Memory B cell (primary cell): ENCODE measurements at places on chromosomes 6 and 20.

DNA sequence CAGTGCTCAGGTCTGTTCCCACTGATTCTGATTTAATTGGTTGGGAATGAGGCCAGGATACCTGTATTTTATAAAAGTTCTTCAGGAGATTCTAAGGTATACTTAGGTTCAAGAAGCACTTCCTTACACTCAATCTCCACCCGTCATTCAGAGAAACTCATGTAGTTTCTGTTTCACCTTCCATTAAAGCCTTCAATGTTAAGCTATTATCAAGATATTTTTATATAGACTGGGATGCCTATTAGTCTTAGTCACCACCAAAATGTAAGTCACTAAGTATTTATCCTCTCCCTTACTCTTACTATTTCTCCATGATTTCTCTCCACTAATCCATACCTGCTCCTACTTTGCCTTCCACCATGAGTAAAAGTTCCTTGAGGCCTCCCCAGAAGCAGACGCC is 38.1 kb upstream of the GCLC start:
- no peak for DNase-seq

- DNase-seq, result peak; percentile 14
Observed at GRCh38 chr6:18327626-18328025, 59.5 kb upstream of the RNF144B start.

GRCh38 chr6:148814082-148814790 is 67.4 kb downstream of the UST start:
- DNase-seq, result no peak

DNA sequence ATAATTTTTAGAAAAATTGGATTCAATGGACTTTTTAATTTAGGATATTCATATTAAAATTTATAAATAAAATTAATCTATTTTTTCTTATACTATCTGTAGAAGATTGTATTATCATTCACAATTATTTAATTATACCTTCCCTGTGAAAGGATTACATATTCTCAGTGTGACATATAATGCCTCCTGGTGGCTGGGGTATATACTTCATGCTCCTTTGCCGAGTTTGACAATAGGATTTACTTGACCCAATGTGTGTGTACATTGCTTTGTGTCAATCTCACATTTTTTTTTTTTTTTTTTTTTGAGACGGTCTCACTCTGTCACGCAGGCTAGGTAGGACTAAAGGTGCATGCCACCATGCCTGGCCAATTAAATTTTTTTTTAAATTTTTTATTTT is 230.0 kb upstream of the CHD6 start:
- DNase-seq, result no peak

DNA sequence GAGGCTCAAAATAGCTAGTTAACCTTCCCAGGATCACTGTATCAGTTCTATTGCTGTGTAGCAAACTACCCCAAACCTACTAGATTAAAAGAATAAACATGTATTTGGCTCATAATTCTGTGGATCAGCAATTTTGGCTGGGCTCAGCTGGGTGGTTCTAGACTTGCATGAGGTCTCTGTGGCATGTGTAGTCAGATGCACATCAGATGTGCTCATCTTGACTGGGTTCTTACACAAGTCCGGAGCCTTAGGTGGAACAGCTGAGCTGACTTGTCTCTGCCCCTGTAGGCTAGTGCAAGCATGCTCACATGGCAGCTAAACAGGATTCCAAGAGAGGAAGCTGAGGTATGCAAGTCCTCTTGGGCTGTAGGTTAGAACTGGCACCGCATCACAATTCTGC is 173.2 kb upstream of the PRND start:
- no peak for DNase-seq

DNA sequence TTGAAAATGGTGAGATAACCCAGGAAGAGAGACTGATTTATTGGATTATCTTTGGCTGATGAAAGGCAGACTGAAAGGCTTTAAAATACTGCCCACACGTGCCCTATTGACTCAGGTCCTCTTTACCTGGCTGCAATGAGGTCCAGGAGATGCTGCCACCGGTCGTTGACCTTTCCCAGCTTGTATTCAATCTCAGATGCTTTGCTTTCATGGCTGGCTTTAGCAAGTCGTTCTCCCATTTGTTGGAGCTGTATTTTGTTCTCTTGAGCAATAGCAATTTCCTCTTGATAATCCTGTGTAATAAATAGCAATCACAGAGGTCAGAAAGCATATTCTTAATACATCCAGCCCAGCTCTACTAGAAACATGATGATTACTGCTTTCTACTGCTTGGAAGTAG is 368.8 kb downstream of the ESR1 start:
- DNase-seq, result no peak

DNA sequence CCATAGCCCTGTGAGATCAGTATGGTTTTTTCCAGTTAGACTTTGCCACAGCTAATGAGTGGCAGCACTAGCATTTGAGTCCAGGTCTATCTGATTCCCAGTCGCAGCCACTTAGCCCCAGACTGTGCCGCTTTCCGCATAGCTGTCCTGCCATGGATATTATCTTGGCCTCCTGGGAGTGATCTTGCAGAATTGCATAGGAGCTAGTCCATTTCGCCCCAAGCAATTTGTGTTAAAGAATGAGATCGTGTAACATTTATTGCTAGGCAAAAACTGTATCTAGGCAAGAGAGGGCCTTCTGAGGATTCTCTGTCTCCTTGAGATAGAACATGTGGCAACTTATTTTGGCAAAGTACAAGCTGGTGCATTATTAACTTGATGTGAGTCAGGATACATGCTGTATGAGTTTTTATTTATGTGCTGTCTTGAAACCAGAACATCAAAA is 74.2 kb downstream of the EZR start:
- DNase-seq, result no peak
